ENCODE measurements at places on chromosomes 2 and 18. TPM values are rescaled to one million over a fixed set of nuclear protein-coding genes. Genes with fewer than 3 reads are reported as not detected.
A peak's percentile ranks its signal among the peaks of the same experiment; 100 is the strongest.

- H3K4me1 ChIP-seq = no peaks in the 10 kb centered on the region
- no peak overlapping the region for H3K27ac ChIP-seq
- no peaks in the 10 kb centered on the region for H3K27me3 ChIP-seq
- no peaks in the 10 kb centered on the region for H3K36me3 ChIP-seq
- H3K4me3 ChIP-seq = no peak overlapping the region
Observed at GRCh38 chr2:24107-24506, 22.2 kb downstream of the FAM110C start.

- H3K4me3 ChIP-seq = no peak overlapping the region
- H3K4me1 ChIP-seq = no peaks in the 10 kb centered on the region
- DNase-seq = no peak
- H3K27ac ChIP-seq = no peak overlapping the region
- H3K36me3 ChIP-seq = peaks cover 10% of the 10 kb centered on the region
Observed at GRCh38 chr2:236001166-236001828, 166.9 kb downstream of the GBX2 start.

GRCh38 chr2:103167599-103167998 lies 405.8 kb downstream of the TMEM182 start:
- no peaks in the 10 kb centered on the region for H3K4me1 ChIP-seq
- H3K27ac ChIP-seq = no peak overlapping the region
- no peaks in the 10 kb centered on the region for H3K27me3 ChIP-seq
- no peak overlapping the region for H3K4me3 ChIP-seq
- no peaks in the 10 kb centered on the region for H3K36me3 ChIP-seq
- peak; percentile 68 for DNase-seq

DNA sequence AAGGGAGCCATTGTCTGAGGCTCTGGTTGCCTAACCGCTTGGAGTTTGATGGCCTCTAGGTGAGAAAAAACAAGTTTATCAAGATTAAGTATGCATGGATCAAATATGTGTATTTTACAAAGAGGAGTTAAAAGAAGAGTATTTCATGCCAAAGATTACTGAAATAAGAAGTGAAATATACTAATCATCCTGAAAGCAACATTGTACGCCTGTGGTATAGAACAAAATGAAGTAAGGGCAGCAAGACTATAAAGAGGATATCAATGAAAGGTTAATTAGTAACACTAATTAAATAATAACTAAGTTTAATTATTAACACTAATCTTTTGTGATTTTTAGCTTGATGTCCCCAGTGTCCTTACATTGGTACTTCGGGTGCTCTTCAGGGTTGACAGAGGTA lies 276.7 kb downstream of the CALCRL start:
- no peak overlapping the region for H3K4me3 ChIP-seq
- no peak overlapping the region for H3K27ac ChIP-seq
- no peak for DNase-seq
- H3K36me3 ChIP-seq = no peaks in the 10 kb centered on the region
- no peaks in the 10 kb centered on the region for H3K27me3 ChIP-seq

GRCh38 chr2:239811806-239812560 lies 213.2 kb downstream of the NDUFA10 start:
- H3K36me3 ChIP-seq = no peaks in the 10 kb centered on the region
- H3K27ac ChIP-seq = peak overlapping the region; percentile 91
- no peak for DNase-seq
- peaks cover 54% of the 10 kb centered on the region for H3K4me1 ChIP-seq

DNA sequence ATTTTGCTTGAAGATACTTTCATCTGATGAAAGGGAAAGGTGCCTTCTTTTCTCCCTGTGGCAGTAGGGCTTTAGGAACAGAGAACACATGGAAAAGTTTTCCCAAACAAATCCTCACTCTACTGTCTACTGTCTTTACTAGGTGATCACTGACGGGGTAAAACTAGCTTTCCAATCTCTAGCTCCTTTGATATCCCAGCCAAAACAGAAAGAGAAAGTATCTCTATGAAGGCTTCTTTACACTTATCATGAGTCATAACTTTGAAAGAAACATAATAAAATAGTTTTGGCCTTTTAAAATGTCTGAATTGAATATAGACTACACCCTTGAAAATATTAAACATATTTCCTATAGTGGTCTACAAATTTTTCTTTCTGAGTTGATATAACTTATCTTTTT lies 214.5 kb downstream of the DSEL start:
- DNase-seq = no peak
- H3K4me1 ChIP-seq = no peaks in the 10 kb centered on the region
- H3K36me3 ChIP-seq = no peaks in the 10 kb centered on the region
- H3K4me3 ChIP-seq = no peak overlapping the region
- H3K27me3 ChIP-seq = no peaks in the 10 kb centered on the region

GRCh38 chr18:10432781-10433180 lies 21.7 kb upstream of the APCDD1 start:
- no peaks in the 10 kb centered on the region for H3K36me3 ChIP-seq
- peaks cover 12% of the 10 kb centered on the region for H3K4me1 ChIP-seq
- H3K4me3 ChIP-seq = no peak overlapping the region
- no peak for DNase-seq
- no peaks in the 10 kb centered on the region for H3K27me3 ChIP-seq

DNA sequence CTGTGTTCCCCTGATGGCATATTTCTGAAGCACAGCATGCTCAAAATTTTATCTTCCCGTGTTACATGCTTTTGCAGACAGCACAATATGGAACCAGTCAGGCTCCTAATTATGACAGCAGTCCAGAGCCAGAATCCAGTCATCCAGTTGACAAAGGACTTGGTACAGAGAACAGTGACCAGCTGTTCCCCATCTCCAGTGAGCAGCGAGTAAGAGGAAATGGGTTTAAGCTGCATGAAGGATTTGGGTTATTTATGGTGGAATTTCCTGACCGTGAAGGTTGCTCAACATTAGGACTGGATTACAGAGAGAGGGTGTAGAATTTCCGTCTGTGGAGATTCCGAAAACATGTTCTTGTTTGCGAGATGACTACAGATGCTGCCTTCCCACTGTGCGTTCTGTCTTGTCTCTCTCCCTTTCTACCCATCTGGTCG lies 24.4 kb downstream of the SGPP2 start:
- H3K4me3 ChIP-seq = no peak overlapping the region
- H3K36me3 ChIP-seq = no peaks in the 10 kb centered on the region
- DNase-seq = no peak
- peak overlapping the region; percentile 23 for H3K27ac ChIP-seq

DNA sequence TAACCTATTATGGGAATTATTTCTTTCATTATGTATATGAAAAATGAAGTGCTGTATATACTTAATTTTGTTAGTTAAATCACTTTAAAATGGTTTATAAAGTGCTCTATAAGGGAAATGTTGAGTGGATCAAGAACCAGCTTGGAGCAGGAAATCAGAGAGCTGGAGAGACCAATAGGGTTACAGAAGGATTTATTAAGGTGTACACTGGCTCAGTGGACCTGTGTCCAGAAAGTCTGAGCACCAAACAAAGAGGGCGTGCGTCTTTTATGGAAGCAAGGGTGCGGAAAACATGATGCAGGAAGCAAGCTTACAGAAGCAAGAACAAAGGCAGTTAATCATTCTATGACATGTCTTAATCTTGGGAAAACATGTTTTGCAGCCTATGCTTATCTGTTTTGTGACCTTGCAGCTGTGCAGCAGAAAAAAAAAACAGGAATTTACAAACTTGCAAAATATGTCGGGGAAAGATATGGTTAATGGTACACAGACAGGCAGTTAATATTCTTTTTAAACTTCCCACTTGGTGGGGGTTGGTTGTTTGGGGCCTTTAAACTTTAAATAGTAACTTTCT lies 65.2 kb upstream of the SLC35G4 start:
- H3K4me1 ChIP-seq = no peaks in the 10 kb centered on the region
- H3K36me3 ChIP-seq = no peaks in the 10 kb centered on the region

DNA sequence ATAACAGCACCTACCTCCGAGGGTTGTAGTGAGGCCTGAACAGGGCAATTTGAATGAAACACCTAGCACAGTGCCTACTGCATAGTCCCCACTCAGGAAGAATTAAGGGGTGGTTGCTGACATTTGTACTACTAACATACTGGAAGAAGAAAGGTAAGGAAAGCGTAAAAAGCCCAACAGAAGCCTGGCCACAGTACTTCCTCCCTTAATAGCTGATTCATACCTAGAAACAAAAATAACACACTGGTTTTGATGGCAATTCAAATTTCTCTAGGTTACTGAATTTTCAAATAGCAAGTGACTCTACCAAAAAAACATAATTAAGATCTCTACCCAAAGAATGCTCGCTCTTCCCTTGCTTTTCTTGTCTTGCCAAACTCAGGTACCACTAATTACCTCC lies 16.2 kb downstream of the SUCLG1 start:
- no peaks in the 10 kb centered on the region for H3K4me1 ChIP-seq
- no peaks in the 10 kb centered on the region for H3K27me3 ChIP-seq
- no peak overlapping the region for H3K4me3 ChIP-seq
- peaks cover 58% of the 10 kb centered on the region for H3K36me3 ChIP-seq

DNA sequence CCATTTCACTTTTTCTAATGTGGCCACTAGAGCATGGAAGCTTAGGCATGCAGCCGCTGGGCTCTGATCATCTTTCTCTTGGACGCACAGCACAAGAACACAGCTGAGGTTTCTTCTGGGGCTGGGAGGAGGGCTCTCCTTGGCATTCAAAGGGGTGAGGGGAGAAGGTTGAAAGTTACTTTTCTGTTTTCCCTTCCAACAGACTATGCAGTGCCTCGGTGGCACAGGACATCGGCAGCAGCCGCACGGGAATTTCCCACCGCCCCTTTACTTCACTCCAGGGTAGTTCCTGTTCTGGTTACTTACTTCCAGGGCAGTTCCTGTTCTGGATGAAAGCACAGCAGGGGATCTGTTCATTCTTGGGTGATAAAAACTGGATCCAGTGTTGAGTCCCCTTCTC lies 18.9 kb upstream of the MAL start:
- no peaks in the 10 kb centered on the region for H3K27me3 ChIP-seq
- H3K4me1 ChIP-seq = peaks cover 6% of the 10 kb centered on the region
- H3K36me3 ChIP-seq = no peaks in the 10 kb centered on the region
- DNase-seq = no peak
- H3K27ac ChIP-seq = no peak overlapping the region
- H3K4me3 ChIP-seq = no peak overlapping the region

IL36G gene
- total RNA-seq = not detected

GREB1 gene
- 3.7 TPM for total RNA-seq

TMEM37 gene
- 1.7 TPM for total RNA-seq

FSIP2 gene
- 0.83 TPM for total RNA-seq

CTNNA2 gene
- total RNA-seq = 0.80 TPM

SRD5A2 gene
- total RNA-seq = 0.06 TPM

All from esophagus muscularis mucosa (tissue), 4 donors.